ENCODE measurements at places on chromosomes 4 and X.

GRCh38 chrX:129690435-129690834, 35.7 kb upstream of the APLN start:
- no peak for DNase-seq

- DNase-seq: no peak
Observed at GRCh38 chr4:34850968-34851367, 1393.3 kb downstream of the ARAP2 start.

- no peak for DNase-seq
Observed at GRCh38 chr4:129583868-129584267, 487.9 kb downstream of the C4orf33 start.

GRCh38 chrX:65528705-65529340, 5.8 kb downstream of the LAS1L start:
- DNase-seq: peak; percentile 63

DNA sequence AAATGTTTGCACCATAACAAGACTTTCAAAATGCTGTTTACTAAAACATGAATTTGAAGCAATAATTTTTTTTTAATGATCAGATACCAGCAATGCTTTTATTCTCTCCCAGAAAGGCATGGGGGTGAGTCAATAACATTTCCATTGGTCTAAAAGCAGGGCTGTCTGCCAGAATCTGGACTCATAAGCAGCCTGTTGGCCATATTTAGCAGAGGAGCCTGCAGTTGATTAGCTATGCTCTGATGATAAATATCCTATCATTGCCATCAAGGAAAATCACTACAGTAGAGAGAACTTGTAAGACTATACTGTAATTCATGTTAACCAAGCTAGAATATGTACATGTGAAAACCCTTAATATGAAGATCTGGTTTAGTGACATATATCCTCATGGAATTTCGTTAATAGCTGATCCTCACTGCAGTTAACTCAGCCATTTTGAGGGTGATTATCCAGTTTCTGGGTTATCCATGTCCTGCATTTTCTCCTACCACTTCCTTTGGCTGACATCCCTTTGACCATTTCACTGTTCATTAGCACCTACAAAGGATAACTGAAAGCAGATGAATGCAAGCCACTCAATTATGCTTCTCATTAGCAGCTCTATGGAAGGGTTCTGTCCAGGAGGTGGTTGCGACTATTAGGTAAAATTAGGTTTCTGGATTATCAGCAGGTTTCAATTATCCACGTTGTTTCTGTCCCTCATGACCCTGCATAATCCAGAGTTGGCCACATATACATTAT, 72.9 kb upstream of the DIAPH2 start:
- DNase-seq: no peak

DNA sequence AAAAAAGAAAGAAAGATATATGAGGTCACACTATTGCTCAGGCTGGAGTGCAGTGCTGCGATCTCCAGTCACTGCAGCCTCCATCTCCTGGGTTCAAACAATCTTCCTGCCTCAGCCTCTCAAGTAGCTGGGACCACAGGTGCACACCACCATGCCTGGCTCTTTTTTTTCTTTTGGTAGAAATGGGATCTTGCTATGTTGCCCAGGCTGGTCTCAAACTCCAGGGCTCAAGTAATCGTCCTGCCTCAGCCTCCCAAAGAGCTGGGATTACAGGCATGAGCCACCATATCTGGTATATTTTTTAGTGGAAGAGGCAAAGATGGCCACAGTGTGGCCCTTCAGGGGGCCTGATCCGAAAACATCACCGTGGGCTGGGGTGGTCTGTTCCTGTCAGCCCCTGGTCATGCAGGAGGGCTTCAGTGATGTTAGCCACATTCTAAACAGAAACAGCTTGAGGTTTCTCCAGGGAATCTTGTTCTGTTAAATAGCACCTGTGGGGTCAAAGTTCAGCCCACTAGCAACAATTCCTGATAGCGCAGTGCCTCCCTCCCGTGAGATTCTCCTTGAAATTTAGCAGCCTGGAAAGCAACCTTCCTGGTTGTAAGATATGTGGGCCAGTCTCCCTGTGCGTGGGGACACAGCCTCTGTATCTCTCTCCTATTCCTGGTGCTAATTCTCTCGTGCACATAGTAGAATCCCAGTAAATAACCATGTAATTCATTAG, 7.3 kb upstream of the DHRSX start:
- no peak for DNase-seq

DNA sequence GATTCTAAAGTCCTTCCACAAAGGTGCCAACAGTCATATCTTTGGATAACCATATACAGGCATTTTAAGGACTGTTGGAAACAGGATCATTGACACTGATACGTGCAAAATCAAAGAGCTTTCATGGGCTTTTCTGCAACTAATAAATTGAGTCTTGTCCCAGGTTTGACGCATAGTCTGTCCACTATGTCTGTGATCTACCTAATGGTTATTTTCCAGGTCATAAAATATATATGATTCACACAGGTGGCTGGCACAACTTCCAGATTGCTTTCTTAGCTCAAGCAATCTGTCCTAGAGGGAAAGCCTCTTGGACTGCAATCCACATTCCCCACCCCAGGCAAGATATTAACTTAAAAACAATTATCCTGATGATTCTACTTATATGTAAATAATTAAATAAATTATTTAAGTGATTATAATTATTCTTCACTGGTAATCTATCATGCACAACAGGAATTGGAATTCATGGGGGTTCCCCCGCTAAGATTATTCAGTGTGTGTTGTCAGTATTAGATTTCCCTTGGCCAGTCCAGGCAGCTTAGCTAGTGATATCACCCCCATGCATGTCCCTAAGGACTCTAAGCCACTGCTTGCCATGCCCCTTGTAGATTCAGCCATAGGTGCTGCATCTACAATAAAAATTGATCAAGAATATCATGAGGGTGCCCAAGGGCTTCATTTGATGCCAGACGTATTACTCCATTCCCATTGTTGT, 97.8 kb downstream of the TLL1 start:
- no peak for DNase-seq

DNA sequence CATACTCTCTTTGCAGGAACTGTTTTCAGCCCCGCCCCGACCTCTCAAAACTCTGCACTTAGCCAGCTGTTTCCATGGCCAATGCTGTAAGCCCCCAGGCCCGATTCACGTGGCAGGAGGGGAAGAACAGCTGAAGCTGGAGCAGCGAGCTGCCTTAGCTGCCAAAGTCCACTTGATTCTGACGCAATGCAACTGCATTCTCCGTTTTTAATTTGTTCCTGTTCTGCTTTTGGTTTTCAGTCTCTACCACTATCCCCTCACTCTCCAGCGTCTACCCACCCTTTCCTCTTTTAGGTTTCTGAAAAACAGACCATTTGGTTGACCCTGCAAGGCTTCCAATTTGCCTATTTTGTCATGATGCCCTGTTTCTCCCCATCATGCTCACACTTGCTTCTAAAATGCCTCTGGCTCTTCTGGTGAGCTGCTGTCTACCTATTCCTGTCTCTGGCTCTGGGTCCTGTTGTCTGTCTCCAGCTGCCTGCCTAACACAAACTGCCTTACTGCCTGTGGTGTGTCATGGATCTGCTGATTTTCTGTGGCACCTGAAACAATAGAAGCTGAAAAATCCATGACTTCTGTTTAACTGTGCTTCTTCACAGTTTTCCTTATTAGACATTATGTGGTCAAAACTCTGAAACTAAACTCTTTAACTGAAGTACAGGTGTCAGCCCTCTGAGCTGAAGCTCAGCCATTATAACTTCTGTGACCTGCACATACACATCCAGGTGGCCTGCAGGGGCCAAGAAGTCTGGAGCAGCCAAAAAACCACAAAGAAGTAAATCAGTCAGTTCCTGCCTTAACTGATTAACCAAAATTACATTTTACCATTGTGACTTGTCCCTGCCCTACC, 160.5 kb upstream of the AGTR2 start:
- no peak for DNase-seq

GRCh38 chrX:53587795-53588420, 98.6 kb downstream of the HUWE1 start:
- DNase-seq: no peak

DNA sequence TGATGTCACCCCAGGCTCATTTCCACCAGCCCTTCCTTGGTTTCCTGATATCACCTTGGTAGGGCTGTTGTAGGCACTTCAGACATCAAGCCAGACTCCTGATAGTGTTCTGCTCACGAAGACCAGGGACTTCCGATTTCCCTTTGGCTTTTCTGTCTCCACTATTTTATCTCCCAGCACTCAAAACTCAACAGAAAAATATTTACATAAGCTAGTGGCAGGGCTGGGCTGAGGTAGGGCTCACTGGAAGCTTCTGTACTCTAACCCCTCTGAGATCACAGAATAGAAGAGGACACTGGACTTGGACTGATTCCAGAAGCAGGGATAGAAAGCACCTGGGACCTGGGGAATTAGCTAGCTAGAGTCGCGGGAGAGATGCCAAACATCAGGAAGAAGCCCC, 34.4 kb upstream of the EFNB1 start:
- no peak for DNase-seq

GRCh38 chr4:39814403-39815185, 116.7 kb downstream of the UBE2K start:
- DNase-seq: peak; percentile 18

DNA sequence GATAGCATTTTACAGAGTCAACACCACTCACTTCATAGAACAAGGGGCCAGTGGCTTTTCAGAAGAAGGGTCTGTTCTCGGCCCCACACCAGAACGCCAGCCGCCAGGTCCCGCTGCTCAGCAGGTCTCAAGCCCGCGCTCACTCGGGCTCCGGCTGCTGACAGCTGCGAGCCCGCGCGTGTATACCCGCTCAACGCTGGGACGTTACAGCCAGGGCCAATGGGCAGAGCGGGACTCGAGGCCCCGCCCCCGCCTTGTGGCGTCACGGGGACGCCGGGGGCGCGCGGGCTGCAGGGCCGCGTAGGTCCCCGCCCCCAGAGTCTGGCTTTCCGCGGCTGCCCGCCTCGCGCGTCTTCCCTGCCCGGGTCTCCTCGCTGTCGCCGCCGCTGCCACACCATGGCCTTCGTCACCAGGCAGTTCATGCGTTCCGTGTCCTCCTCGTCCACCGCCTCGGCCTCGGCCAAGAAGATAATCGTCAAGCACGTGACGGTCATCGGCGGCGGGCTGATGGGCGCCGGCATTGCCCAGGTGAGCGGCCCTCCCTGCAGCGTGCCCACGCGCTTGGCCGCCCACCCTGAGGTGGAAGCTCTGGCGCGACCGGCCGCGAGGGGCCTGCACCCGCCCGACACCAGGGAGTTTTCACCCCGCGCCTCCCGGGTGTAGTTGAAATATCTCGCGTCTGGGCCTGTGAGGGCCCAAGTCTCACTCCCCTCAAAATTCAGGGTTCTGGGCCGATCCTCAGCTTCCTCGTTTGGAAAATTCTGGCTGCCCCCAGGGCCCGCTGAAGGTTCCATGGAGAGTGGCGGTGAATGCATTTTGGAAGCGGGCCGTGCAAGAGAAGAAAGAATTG, at the start of gene HADH:
TSS of gene HADH (plus strand) at position 353 of the 850 bp plus-strand sequence. CDS start at position 397, 44 bp downstream.
- peak; percentile 93 for DNase-seq

DNA sequence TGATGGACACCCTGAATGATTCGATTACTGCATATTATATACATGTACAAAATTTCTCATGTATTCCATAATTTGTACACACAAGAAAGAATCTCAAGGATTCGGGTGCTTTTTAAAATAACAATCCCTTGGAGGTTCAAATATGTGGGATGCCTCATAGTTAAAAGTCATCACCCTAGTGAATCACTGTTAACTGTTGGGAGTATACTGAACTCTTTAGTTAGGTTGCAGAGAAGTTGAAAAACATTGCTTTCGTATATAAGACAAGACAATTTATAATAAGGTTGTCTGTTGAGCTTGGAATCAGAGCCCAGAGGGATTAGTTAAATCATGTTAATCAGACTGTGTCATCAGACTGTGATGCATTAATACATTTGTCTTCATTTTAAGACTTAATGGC, 15.6 kb downstream of the DCK start:
- no peak for DNase-seq

- DNase-seq: no peak
Observed at GRCh38 chr4:84852081-84852480, 114.4 kb downstream of the WDFY3 start.

- no peak for DNase-seq
Observed at GRCh38 chrX:154120567-154120966, 23.1 kb upstream of the MECP2 start.

DNA sequence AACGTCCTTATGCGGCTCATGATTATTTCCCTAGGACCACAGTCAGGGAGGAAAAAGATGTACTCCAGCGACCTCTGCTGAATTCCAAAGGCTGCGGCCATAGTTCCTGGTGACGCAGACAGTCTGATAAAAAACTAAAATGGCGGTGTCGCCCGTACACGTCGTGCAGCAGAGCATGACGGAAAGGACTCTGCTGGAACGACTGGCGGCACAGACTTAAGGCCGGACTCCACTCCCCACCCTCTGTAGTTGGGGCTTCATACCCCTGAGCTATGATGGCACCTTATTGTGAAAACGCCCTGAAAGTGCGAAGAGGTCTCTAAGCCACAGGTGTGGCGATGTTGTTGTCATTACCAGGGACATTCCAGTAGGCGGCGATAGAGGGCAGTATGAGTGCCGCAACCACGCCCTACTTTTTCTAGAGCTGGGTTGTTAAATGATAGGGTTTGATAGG, 90.0 kb upstream of the EDA2R start:
- peak; percentile 56 for DNase-seq

DNA sequence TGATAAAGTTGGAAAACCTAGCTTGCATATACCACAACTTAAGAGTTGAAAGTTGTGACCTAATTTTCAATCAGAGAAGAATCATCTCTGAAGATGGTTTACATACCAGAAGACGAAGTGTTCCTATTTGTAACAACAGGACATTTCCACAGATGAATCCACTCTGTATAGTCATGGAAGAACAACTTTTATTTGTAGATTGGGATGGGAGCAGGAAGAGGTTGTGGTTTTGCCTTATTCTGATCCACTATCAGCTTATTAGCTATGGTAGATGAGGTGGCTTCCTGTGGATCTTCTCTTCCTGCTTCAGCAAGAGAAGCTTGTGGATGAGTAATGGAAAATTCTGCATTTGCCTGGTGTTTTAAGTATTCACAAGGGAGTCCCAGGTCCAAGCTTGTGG, 18.6 kb upstream of the SUPT20HL1 start:
- DNase-seq: no peak

GRCh38 chrX:102930990-102931756, 5.9 kb upstream of the RAB40AL start:
- no peak for DNase-seq

DNA sequence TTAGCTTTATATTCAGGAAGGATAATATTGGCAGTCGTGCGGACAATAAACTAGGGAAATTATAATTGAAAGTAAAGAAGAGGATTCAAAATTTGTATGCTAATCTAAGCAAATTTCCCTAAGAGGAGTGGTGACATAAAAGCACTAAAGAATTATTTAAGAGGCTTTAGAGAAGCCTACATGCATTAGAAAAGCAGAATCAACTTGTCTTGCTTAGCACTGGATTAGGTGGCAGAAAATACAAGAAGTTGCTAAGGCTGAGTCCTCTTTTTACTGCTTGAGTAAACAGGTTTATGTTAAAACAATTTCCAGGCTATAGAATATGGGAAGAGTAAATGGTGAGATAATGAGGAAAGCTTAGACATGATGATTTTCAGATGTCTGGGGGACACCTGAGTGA, 991.5 kb downstream of the PCDH18 start:
- DNase-seq: no peak

GRCh38 chr4:125091-125771, 930 bp downstream of the ZNF718 start:
- peak; percentile 27 for DNase-seq

GRCh38 chr4:150574678-150575077, 7.3 kb upstream of the MAB21L2 start:
- DNase-seq: no peak
